Vagina (tissue), 2 donors: ENCODE measurements at places on chromosomes 12 and 14.
A peak's percentile ranks its signal among the peaks of the same experiment; 100 is the strongest.

- DNase-seq = no peak
These were observed 87.6 kb downstream of the SLC15A5 start for GRCh38 chr12:16189849-16190248.

GRCh38 chr14:71430321-71430677 is 501.9 kb upstream of the RGS6 start:
- no peak for DNase-seq

GRCh38 chr12:50661300-50662115 is 102.4 kb upstream of the ATF1 start:
- no peak for DNase-seq

- no peak for DNase-seq
These were observed 112.6 kb downstream of the ADGRD1 start for GRCh38 chr12:131066207-131066885.

DNA sequence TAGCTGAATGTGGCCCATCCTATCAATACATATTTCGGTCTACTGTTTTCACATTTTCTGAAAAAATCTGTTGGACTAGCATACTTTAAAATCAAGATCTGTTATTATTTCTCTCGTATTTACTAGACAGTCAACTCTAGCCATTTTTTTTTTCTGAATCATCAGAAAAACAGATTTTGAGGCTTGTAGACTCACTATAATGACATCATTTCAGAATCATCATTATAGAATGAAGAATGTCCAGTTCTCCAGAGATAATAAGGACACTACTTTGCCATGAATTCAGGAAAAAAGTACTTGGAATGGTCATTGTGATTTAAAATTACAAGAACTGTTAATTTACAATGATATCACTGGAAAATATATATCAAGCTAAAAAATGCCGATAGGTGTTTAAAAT is 589.8 kb downstream of the KCNH5 start:
- no peak for DNase-seq

GRCh38 chr12:50637870-50638481 is 125.9 kb upstream of the ATF1 start:
- DNase-seq = no peak

DNA sequence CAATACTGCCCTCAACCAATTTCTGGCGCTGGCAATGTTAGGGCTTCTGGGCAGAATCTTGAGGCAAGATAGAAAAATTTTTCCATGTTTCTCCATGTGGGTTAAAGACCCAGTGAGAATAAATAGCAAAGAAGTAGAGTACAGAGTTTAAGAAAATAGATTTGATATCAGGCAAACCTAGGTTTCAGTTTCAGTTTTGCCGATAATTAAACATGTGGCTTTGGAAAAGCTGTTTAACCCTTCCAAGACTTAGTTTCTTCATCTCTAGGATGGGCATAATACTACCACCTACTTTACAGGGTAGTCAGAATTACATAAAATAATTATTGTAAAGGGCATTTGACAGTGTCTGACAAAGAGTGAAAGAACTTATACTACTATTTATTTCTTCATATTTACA is 360.4 kb downstream of the PCNX1 start:
- no peak for DNase-seq

- DNase-seq = no peak
These were observed 73.8 kb downstream of the SUSD6 start for GRCh38 chr14:69685218-69685616.

- DNase-seq = no peak
These were observed 1.5 kb upstream of the MLF2 start for GRCh38 chr12:6754411-6754810.

DNA sequence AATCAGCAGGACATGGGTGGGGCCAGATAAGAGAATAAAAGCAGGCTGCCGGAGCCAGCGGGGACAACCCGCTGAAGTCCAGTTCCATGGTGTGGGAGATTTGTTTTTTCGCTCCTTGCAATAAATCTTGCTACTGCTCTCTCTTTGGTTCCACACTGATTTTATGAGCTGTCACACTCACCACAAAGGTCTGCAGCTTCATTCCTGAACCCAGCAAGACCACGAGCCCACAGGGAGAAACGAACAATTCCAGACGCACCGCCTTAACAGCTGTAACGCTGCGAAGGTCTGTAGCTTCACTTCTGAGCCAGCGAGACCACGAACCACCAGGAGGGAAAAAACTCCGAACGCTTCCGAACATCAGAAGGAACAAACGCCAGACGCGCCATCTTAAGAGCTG is 2.8 kb upstream of the CNIH1 start:
- no peak for DNase-seq

DNA sequence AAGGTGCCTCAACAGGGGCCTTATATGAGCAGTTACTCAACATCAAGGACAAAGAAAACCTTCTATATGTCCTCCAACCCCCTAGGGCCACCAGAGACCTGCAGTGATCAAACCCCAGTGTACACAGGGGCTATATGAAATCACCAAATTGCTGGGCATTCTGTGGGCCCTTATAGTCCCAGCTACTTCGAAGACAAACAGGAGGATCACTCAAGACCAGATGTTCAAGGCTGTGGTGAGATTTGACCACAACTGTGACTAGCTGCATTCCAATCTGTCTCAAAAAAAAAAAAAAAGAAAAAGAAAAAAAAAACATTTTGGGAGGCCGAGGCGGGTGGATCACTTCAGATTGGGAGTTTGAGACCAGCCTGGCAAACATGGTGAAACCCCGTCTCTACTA is 51.0 kb upstream of the PRB2 start:
- no peak for DNase-seq

DNA sequence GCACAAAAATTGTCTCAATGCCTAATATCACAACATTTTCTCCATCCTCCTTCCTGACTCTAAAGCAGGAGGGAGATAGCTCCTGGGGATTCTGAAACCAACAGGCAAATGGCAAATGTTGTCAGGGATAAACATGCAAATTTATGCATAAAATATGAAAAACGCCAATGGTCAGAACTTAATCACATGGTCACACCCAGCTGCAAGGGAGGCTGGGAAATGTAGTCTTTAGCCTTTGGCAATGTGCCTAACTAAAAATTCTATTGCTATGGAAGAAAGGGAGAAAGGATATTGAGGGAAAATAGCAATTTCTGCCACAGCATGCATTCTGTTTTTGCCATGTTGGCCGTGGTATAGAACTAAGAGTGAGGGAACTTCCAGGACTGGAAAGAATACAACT is 11.7 kb upstream of the OASL start:
- no peak for DNase-seq

DNA sequence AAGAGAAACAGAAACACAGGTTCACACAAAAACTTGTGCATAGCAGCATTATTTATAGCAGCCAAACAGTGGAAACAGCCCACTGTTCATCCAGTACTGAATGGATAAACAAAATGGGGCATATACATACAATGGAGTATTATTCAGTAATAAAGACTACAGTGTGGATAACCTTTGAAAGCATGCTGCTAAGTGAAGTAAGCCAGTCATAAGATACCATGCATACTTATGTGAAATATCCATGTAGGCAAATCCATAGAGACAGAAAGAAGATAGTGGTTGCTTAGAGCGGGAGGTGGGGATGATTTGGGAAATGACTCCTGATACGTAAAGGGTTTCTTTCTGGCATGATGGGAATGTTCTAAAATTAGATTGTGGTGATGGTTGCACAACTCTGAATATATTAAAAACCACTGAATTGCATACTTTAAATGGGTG is 99.4 kb downstream of the CRADD start:
- DNase-seq = no peak

DNA sequence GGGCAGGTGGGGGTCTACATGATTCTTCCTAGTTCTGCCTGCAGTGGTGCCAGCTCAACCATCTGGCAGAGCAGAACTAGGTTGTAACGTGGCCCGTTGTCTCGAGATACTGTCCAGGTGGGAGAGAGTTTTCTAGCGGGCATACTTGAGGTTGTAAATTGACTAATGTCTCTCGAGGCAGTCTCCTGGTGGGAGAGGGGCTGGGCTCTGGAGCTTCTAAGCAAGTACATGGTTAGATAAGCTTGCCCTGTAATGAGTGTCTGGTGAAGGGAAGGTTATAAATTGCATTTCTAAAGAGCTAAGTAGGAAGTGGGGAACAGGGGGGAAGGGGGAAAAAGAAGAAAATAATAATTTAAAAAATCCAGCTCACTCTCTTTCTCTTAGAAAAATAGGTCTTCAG is 18.1 kb downstream of the BDKRB1 start:
- no peak for DNase-seq

GRCh38 chr12:3152892-3153291 is 75.7 kb downstream of the TSPAN9 start:
- no peak for DNase-seq

DNA sequence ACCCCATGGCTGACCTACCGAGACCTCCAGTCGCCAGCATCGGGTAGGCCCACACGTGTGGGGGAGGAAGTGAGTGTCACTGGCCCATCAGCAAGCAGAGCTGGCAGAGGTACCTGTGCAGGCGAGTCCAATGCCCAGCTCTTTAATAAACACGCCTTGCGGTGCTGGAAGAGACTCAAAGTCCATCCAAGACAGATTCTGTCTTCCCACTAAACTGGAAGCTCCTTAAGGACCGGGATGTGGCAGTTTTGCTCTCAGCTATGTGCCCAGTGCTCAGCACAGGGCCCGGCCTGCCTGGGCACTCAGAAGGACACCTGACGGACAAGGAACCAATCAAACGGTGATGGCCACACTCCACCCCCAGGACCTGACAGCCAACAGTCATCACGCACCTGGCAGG is 65.0 kb downstream of the ITPK1 start:
- no peak for DNase-seq

DNA sequence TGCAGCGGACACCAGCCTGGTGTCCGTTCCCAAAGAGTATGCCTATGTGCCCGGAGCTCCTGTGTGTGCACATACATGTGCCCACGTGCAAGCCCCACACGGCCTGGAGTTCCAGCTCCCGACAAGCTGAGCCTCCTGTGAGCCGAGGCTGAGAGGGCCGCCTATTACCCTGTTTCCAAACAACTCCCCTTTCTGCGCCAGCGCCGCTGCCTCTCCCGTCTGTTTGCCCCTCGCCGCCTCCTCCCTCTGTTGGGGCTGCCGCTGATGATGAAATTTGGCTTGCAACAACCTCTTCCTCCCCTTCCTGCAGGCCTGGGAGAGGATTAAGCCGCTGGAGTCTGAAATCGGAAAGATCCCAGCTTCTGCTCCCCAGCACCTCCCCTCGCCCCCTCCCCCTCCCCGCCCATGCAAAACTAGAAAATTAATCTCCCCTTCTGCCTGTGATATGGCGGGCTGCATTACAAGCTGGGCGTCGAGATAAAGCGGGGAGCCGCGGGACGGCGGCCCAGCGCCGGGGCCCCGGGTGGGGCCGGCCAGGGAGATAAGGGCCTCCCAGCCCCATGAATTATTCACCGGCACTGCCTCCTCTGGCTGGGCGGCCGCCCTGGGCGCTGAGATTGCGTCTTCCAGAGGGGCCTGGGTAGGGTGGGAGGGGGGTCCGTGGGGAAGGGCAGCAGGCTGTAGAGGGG is 6.8 kb upstream of the ASIC1 start:
- DNase-seq = no peak

DNA sequence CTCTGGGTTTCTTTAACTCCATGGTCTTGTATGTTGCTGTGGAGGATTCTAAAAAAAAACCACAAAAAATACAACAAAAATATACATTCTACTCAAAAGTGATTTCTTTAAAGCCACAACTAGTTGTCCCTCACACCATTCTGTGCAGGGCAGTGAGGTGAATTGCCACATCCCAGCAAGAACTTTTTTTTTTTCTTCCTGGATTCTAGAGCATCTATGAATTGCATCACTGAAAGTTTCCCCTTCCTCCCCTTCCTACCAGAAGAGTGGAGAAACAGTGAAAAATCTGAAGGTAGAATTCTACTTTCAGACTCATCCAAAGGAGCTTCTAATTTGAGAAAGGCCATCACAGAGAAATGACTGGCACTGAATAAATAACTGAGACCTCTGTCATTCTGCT is 395.3 kb downstream of the AEBP2 start:
- DNase-seq = no peak

GRCh38 chr12:25051171-25051570 is 102.3 kb upstream of the BCAT1 start:
- DNase-seq = no peak

- no peak for DNase-seq
These were observed 52.5 kb downstream of the KIAA0586 start for GRCh38 chr14:58479975-58480374.

- no peak for DNase-seq
These were observed 46.7 kb upstream of the FICD start for GRCh38 chr12:108468196-108468968.

DNA sequence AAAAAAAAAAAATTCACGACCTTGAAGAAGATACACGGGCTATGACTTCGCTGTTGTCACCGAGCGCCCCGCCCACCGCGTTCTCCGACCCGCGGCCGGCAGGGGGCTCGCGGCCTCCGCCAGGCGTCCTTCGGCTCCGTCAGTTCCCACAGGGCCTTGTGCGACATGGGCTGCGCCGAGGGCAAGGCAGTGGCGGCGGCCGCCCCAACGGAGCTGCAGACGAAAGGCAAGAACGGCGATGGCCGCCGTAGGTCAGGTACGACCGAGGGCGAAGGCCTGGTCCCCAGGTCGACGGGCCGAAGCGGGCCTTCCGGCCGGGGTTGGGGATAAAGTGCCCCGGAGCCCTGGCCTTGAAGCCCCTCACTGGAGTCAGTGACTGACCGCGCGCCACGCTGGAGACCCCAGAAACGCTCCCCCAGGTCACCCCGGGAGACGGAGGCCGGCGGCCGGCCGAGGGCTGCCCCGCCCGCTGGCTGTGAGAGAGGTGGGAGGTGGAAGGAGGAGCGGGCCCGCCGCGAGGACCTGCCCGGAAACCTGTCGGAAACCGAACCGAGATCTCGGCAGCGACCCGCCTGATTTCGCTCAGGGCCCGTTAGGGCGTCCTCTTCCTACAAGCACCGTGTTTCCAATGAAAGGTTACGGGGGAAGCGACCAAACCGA is at the start of gene TXNRD1:
TSS of gene TXNRD1 (plus strand) at position 142 of the 660 bp plus-strand sequence. CDS start at position 166, 24 bp downstream.
- DNase-seq = peak; percentile 81

DNA sequence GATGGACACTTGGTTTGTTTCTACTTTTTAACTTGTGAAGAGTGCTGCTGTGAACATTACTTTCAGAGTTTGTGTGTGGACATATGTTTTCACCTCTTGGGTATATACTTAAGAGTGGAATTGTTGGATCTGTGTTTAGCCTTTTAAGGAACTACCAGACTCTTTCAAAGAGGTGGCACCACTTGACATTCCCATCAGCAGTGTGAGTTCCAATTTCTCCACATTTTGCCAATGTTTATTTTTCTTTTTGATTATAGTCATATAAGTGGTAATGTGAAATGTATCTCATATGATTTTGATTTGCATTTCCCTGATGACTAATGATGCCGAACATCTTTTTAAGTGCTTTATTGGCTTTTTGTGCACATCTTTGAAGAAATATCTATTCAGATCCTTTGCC is 44.8 kb downstream of the ARHGAP5 start:
- DNase-seq = no peak

DNA sequence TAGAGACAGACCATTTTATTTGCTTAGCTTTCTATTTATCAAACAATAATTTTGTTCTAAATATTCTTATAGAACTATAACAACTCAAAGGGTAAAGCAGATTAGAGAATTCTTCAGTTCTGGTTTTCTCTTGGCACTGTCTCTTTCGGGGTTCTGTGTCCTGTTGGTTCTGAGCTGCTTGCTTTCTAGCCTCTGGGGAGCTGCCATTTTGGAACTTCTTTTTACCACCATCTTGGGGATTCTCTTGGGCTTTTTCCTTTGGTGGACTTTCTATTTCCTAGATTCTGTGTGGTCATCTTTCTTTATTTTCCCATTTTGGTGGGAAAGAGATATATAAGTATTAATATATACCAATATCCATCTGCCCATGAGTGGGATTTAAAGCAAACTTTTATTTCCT is 467.7 kb downstream of the PCNX1 start:
- no peak for DNase-seq

GRCh38 chr12:66393890-66394289 is 91.6 kb downstream of the HELB start:
- DNase-seq = no peak
